Camera-type eye (tissue), 1 donor: ENCODE measurements at places on chromosomes 6 and 20. TPM values are rescaled to one million over a fixed set of nuclear protein-coding genes. Genes with fewer than 3 reads are reported as not detected.

HAO1 gene
- not detected for total RNA-seq

ADTRP gene
- 13.3 TPM for total RNA-seq

ZSCAN12 gene
- 26.1 TPM for total RNA-seq

MYBL2 gene
- 4.8 TPM for total RNA-seq

FBXL4 gene
- 46.6 TPM for total RNA-seq

RBBP9 gene
- total RNA-seq: 31.3 TPM

PRSS16 gene
- total RNA-seq: 0.66 TPM

KHDC1L gene
- total RNA-seq: 1.0 TPM

TDRD6 gene
- 2.6 TPM for total RNA-seq

C6orf58 gene
- not detected for total RNA-seq

LAMP5 gene
- 34.1 TPM for total RNA-seq

MUCL3 gene
- total RNA-seq: not detected

LGSN gene
- total RNA-seq: 729 TPM

SLC35F1 gene
- total RNA-seq: 51.7 TPM

BPIFB1 gene
- not detected for total RNA-seq

OTOR gene
- not detected for total RNA-seq

RALY gene
- total RNA-seq: 78.5 TPM

PDE7B gene
- 15.7 TPM for total RNA-seq

SLC22A7 gene
- not detected for total RNA-seq

IL20RA gene
- total RNA-seq: 2.3 TPM
